Breast epithelium (tissue), 4 donors: ENCODE measurements at places on chromosomes 3 and 15.
A peak's percentile ranks its signal among the peaks of the same experiment; 100 is the strongest.

DNA sequence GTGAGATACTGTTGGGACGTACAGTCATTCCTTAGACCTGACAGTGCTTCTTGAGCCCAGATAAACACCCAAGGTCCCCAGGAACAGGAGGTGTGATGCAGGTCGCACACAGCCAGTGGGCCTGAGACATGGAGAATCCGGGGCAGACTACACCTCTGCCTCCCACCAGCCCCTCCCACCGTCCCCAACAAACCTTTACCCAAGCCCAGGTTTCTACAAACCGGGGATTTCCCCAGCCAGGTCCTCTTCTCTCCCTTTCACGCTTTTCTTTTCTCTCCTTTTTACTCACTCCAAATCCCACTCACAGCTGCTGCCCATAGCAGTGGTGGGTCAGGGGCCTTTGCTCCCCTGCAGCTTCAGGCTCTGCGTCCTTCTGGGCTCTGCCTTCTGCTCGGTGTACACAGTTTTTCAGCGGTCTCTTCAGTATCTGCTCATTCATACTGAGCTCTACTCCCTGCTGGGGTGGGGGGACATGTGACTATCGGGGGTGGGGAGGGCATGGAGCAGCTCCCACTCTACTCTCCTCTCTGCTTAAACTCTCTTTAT lies 4.8 kb upstream of the PCSK6 start:
- no peak overlapping the region for H3K4me3 ChIP-seq
- H3K36me3 ChIP-seq, result no peaks in the 10 kb centered on the region
- peak; percentile 4 for DNase-seq
- no peaks in the 10 kb centered on the region for H3K4me1 ChIP-seq
- no peaks in the 10 kb centered on the region for H3K27me3 ChIP-seq
- H3K27ac ChIP-seq, result no peak overlapping the region

DNA sequence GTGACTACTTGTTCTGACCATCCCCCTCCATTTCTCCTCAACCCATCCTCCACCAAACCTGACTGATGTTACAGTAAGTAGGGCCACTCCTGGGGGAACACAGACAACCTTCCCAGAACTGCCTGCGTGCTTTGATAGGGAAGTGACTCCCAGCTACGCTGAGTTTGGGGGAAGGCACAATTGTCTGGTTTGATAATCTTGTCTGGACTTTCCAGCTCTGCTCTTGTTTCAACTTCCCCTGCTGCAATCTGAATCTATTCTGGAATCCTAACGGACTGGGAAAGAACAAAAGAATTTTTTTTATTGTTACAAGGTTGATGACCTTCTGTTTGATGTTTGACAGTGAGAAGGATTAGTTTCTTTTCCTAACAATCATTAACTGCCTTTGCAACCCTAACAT lies 895.6 kb downstream of the ROBO1 start:
- no peak for DNase-seq
- no peak overlapping the region for H3K4me3 ChIP-seq
- no peaks in the 10 kb centered on the region for H3K36me3 ChIP-seq
- no peaks in the 10 kb centered on the region for H3K4me1 ChIP-seq
- no peak overlapping the region for H3K27ac ChIP-seq

GRCh38 chr3:77421916-77422315 lies 382.0 kb downstream of the ROBO2 start:
- H3K36me3 ChIP-seq, result no peaks in the 10 kb centered on the region
- H3K4me3 ChIP-seq, result no peak overlapping the region
- H3K4me1 ChIP-seq, result no peaks in the 10 kb centered on the region
- no peaks in the 10 kb centered on the region for H3K27me3 ChIP-seq
- H3K27ac ChIP-seq, result no peak overlapping the region

DNA sequence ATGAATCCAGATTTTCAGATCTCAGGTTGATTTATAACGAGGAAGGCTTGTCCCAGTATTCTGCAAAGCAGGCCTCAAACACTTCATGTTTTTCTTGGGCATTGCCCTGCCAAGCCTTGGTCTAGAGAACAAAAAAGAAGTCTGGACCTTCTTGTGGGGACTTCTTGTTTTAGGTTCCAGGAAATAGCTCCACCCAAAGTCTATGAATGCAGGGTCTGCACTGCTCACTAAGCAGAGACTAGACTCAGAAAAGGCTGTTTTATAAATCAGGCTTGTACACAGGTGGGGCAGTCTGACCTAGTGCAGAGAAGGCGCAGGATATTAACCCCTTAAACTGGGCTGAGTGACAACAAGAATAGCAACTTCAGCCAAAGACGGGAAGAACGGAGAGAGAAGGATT lies 44.3 kb downstream of the GLB1 start:
- no peak overlapping the region for H3K4me3 ChIP-seq
- H3K36me3 ChIP-seq, result no peaks in the 10 kb centered on the region
- no peaks in the 10 kb centered on the region for H3K27me3 ChIP-seq
- no peaks in the 10 kb centered on the region for H3K4me1 ChIP-seq

GRCh38 chr3:171953301-171954022 lies 85.9 kb upstream of the FNDC3B start:
- H3K27me3 ChIP-seq, result no peaks in the 10 kb centered on the region
- no peak overlapping the region for H3K4me3 ChIP-seq
- H3K4me1 ChIP-seq, result no peaks in the 10 kb centered on the region
- no peaks in the 10 kb centered on the region for H3K36me3 ChIP-seq
- DNase-seq, result no peak
- peak overlapping the region; percentile 35 for H3K27ac ChIP-seq

DNA sequence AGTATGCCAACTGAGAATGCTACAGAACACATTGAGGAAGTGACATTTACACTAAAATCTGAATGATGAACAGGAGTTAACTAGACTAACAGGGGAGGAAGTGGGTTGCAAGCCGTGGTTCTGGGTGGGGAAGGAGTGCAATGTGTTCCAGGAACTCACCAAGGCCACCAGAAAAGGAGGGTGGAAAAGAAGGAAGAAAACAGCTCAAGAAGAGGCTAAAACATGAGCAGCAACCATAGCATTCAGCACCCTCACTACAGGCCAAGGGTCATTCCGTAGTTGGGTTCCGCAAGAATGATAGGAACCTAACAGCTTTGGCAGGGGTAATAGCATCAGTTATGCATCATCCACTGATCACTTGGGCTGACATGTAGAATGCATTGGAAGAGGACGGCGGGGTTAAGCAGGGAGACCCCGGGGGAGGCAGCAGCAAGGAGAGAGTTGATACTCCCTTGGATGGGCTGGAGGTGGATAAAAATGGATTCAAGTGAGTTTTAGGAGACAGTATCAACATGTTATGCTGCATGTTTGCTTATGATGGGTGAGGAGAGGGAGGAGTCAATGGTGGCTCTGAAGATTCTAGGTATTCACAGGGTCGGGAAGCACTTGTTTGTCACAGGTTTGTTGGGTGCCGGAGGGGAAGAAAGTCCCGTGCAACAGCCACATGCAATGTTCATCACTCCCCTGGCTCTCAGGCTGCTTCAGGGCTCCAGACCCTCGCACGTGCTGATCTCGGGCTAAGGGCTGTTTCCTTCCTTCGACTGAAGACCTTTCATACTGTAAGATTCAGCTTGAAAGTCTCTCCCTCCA lies 53.2 kb downstream of the LIPC start:
- H3K4me1 ChIP-seq, result no peaks in the 10 kb centered on the region
- H3K27me3 ChIP-seq, result no peaks in the 10 kb centered on the region
- H3K4me3 ChIP-seq, result no peak overlapping the region
- no peak overlapping the region for H3K27ac ChIP-seq
- DNase-seq, result no peak
- H3K36me3 ChIP-seq, result no peaks in the 10 kb centered on the region

- no peaks in the 10 kb centered on the region for H3K36me3 ChIP-seq
- no peak overlapping the region for H3K27ac ChIP-seq
- no peaks in the 10 kb centered on the region for H3K4me1 ChIP-seq
- DNase-seq, result no peak
- no peaks in the 10 kb centered on the region for H3K27me3 ChIP-seq
These were observed 119.1 kb downstream of the TCF12 start for GRCh38 chr15:57037548-57037947.

DNA sequence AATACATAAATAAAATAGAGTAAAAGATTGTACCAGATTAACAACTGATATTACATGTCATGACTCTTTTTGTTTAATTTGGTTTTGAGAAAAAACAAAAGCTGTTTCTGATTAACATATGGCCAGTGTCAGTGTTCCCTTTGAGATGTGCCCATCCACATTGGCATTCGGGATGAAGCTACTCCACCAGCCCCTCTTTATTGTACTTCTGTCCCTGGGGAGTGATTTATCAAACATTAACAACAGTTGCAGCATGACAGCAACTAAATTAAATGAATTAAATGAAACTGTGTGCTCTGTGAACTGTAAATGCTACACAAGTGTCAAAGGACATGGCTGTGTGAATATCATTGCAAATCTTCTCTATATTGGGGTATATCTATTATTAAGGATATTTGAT lies 25.9 kb upstream of the MTMR10 start:
- no peaks in the 10 kb centered on the region for H3K36me3 ChIP-seq
- no peak overlapping the region for H3K4me3 ChIP-seq
- H3K27ac ChIP-seq, result no peak overlapping the region
- no peaks in the 10 kb centered on the region for H3K27me3 ChIP-seq
- no peaks in the 10 kb centered on the region for H3K4me1 ChIP-seq
- DNase-seq, result no peak

DNA sequence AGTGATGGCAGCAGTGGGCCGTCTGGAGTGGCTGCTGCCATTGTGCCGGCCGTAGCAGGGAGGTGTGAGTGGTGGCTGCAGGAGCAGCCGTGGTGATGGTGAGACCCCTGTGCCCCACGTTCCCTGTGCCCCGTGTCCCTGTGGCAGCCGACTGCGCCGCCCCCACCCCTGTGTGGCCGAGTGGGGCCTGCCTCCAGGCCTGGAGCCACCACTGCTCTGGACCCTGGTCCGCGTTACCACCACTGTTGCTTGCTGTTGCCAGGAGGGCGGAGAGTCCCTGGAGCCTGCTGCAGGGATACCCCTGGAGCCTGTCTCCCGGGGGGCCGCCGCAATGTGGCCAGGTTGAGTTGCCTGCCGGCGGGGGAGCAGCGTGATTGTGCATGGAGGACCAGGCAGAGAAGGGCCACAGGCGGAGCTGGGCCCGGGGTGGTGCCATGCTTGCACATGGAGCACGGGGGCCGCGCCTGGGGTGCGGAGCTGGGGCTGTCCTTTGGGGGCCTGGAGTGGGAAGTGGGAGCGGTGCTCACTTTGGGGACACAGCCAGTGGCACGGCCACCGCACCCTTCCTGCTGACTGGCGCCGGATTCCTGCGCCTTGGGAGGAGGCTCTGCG lies 50.1 kb downstream of the SLC6A20 start:
- H3K27me3 ChIP-seq, result no peaks in the 10 kb centered on the region
- H3K4me1 ChIP-seq, result no peaks in the 10 kb centered on the region
- no peak overlapping the region for H3K4me3 ChIP-seq
- no peaks in the 10 kb centered on the region for H3K36me3 ChIP-seq

- no peaks in the 10 kb centered on the region for H3K4me1 ChIP-seq
- DNase-seq, result no peak
- H3K4me3 ChIP-seq, result no peak overlapping the region
- H3K27ac ChIP-seq, result no peak overlapping the region
- H3K36me3 ChIP-seq, result no peaks in the 10 kb centered on the region
These were observed 130.6 kb downstream of the IMPG2 start for GRCh38 chr3:101189796-101190195.

DNA sequence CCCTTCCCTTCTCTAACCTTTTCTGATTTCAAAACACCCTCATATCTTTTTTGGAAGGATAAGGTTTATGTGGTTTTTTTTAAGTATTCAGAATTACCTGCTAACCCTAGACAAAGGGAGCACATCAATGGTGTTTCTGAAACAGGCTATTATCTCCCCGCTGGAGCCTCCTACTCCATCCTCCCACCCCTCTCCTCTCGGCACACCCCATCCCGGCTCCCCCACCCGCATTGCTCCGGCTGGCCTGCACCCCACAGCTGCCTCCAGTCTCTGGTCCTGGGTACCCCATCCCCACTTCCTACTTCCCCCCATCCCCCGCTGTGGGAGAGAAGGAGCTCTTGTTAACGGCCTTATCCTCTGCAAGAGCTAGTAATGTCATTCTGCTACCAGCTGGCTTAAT lies 59.2 kb downstream of the PDIA5 start:
- H3K4me3 ChIP-seq, result no peak overlapping the region
- H3K36me3 ChIP-seq, result no peaks in the 10 kb centered on the region
- no peak for DNase-seq
- H3K4me1 ChIP-seq, result no peaks in the 10 kb centered on the region
- H3K27me3 ChIP-seq, result no peaks in the 10 kb centered on the region

DNA sequence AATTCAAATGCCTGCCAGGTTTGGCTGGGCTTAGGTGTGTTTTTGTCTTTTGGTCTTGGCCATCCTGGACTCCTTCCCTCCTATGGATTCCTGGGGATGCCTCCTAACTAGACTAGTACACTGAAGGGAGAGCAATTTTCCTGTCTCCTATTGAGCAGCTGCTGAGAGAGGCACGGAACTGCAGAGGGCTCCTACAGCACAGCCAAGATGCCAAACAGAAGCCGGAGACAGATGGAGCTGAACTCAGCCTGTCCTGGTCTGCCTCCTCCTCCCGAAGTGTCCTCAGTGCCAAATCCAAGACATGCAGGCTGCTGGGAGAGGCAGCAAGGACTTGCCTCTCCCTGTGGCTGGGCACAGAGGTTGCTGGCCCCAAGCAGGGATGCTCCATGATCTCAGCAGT lies 256.6 kb upstream of the PROK2 start:
- no peak for DNase-seq
- no peaks in the 10 kb centered on the region for H3K27me3 ChIP-seq
- H3K27ac ChIP-seq, result no peak overlapping the region
- H3K4me1 ChIP-seq, result no peaks in the 10 kb centered on the region
- no peak overlapping the region for H3K4me3 ChIP-seq

GRCh38 chr15:77032052-77032646 lies 37.2 kb downstream of the PSTPIP1 start:
- no peak overlapping the region for H3K27ac ChIP-seq
- H3K4me3 ChIP-seq, result no peak overlapping the region
- no peaks in the 10 kb centered on the region for H3K36me3 ChIP-seq

- no peak for DNase-seq
- peak overlapping the region; percentile 41 for H3K27ac ChIP-seq
- H3K27me3 ChIP-seq, result no peaks in the 10 kb centered on the region
- H3K4me1 ChIP-seq, result peaks cover 8% of the 10 kb centered on the region
These were observed 48.6 kb downstream of the SLC12A8 start for GRCh38 chr3:125163739-125164601.

DNA sequence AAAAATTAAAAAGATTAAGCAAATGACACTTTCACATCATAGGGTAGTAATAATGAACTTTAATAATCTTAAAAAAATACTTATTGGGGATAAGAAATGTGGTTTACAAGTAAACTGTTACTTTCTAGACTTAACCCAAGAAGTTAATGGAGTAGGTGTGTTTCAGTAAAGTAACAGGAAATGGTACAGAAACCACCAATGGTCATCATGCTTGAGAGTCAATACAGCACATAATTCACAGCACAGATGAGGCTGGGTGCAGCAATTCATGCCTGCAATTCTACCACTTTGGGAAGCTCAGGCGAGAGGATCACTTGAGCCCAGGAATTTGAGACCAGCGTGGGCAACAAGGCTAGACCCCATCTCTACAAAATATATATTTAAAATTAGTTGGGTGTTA lies 11.5 kb upstream of the USP50 start:
- DNase-seq, result no peak
- H3K36me3 ChIP-seq, result no peaks in the 10 kb centered on the region
- H3K27ac ChIP-seq, result no peak overlapping the region
- H3K4me3 ChIP-seq, result no peak overlapping the region
- H3K27me3 ChIP-seq, result no peaks in the 10 kb centered on the region
